NCI-H1436 treated with DMSO at 0.1 percent for 48 hours (cell line): ENCODE measurements at places on chromosomes 1 and 21.

- no peak for DNase-seq
Observed at GRCh38 chr1:54926970-54927369, 40.0 kb upstream of the DHCR24 start.

DNA sequence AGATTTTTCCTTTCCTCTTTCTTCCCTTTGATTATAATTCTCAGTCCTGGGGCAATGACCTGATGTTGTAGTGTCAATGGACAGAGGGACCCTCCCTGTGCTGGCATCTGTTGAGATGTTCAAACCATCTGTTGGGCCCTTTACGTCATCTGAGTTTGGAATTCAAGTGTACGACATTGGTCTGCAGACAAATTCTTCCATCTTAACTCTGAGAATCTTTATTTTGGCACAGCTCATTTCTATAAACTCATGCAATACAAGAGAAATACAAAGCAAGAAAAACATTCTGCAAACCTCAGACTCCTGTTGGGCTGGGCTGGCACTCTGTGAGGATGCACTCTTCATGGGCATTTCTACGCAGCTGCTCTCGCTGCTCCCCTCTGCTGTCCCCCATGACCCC, 54.2 kb downstream of the IFI44 start:
- no peak for DNase-seq

DNA sequence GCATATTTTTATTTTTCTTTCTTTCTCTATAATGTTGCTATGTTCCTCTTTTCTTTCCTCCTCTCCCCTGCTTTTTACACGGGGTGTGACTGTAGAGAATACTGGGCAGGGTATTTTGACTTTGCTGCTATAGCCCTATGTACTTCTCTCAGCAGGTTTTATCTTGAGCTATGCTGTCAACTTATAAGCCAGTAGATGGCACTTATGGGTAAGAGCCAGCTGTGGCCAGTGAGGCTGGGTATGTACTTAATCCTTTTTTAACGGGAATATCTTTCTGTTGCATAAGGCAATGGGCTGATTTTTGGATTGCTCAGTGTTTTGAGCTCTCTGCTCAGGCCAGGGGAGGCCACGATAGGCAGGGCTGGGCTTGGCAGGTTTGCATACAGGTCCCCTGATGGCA, 99.0 kb downstream of the KCNK2 start:
- no peak for DNase-seq

GRCh38 chr1:180231506-180231921, 1.4 kb downstream of the LHX4 start:
- DNase-seq, result no peak

- DNase-seq, result no peak
Observed at GRCh38 chr1:152061952-152062351, 25.1 kb upstream of the S100A11 start.

GRCh38 chr1:16246961-16247360, 10.0 kb upstream of the CPLANE2 start:
- DNase-seq, result no peak

- DNase-seq, result no peak
Observed at GRCh38 chr1:94418664-94419655, 771 bp downstream of the ABCD3 start.

DNA sequence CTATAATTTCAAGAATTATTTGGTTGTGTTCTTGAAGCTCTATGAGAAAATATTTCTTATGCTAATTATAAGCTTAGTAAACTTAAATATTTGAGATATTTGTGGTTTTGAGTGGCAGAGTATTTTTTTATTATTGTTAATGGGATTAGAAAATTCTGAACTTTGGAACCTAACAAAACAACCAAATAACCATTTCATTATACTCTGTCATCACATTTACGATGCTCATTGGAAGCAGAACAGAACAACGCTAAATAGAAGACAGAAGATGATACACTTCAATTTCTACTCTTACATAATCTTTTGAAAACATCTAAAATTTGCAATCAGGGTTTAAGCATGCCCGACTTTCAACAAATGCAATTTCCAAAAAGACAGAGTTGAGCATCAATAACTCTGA, 270.2 kb downstream of the PTPRC start:
- no peak for DNase-seq

DNA sequence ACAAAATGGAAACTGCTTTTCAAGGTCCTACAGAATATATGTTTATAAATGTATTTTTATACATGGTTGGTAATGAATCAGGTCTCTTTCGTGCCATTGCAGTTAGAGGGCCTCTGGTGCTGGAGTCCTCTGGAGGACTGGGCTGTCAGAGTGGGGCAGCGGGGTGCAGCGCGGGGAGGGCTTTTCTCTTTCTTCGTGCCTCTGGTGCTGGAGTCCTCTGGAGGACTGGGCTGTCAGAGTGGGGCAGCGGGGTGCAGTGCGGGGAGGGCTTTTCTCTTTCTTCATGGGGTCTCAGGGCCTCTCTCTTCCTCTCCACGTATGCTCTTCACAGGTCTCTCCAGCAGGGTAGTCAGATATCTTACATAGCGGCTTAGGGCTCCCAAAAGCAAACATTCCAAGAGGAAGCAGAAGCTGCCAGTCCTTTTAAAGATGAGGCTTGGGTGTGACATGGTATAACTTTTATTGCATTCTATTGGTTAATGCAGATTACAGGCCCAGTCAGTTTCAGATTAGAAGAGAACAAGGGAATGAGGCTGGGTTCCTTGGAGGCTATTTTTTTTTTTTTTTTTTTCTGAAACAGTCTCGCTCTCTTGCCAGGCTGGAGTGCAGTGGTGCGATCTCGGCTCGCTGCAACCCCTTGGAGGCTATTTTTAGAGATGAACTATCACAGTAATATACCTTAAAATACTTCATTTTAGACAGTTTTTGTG, 13.1 kb downstream of the SDCCAG8 start:
- DNase-seq, result no peak

- no peak for DNase-seq
Observed at GRCh38 chr1:52032785-52033131, 852 bp downstream of the KTI12 start.

DNA sequence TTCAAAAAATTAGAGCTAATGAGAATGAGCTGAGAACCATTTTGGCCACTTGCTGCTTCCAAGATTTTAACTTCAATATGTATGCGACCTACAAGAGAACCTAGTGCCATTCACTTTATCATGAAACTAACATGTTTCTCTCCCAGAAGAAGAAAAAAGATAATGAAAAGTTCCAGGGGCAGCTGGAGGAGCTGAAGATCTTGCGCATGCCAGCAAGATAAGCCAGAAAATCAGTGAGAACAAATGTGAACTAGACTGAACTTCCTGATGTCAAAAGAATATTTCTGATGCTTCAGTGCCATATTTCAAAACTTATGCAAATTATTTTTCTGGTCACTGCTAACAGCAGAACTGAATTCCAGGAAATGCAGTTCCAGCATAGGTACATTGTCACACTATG, 1265.1 kb downstream of the BRINP3 start:
- no peak for DNase-seq

- no peak for DNase-seq
Observed at GRCh38 chr1:233327651-233328141, at the start of gene MAP3K21. Gene MAP3K21, plus strand, starts transcription at chr1:233327724. Its CDS starts 305 bp downstream, at chr1:233328029.

DNA sequence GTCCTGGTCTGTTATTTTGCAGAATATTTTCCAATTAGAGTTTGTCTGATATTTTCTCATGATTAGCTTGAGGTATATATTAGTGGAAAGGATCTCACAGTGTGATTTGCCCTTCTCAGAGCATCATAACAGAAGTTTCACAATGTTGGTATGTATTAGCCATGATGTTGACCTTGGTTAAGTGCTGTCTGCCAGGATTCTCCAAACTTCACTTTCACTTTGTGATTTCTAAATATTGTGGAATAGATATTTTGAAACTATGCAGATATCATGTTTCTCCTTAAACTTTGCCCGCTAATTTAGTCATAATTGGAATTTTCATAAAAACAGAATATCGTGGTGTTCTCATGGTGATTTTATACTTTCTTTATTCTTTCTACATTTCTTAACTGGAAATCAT, 98.0 kb upstream of the DEPDC1 start:
- no peak for DNase-seq

GRCh38 chr1:24541711-24542346, 14.1 kb upstream of the NCMAP start:
- no peak for DNase-seq

GRCh38 chr1:179303200-179303785, 9.7 kb downstream of the SOAT1 start:
- DNase-seq, result no peak

- no peak for DNase-seq
Observed at GRCh38 chr1:107687849-107688753, 276.9 kb downstream of the VAV3 start.

GRCh38 chr1:178337091-178337706, 159.6 kb downstream of the CLEC20A start:
- DNase-seq, result no peak

- DNase-seq, result no peak
Observed at GRCh38 chr1:157105988-157106812, 6.6 kb upstream of the ETV3L start.

- no peak for DNase-seq
Observed at GRCh38 chr1:52658795-52659194, 25.8 kb downstream of the SHISAL2A start.

GRCh38 chr1:229252228-229252984, 18.5 kb upstream of the RAB4A start:
- DNase-seq, result no peak

DNA sequence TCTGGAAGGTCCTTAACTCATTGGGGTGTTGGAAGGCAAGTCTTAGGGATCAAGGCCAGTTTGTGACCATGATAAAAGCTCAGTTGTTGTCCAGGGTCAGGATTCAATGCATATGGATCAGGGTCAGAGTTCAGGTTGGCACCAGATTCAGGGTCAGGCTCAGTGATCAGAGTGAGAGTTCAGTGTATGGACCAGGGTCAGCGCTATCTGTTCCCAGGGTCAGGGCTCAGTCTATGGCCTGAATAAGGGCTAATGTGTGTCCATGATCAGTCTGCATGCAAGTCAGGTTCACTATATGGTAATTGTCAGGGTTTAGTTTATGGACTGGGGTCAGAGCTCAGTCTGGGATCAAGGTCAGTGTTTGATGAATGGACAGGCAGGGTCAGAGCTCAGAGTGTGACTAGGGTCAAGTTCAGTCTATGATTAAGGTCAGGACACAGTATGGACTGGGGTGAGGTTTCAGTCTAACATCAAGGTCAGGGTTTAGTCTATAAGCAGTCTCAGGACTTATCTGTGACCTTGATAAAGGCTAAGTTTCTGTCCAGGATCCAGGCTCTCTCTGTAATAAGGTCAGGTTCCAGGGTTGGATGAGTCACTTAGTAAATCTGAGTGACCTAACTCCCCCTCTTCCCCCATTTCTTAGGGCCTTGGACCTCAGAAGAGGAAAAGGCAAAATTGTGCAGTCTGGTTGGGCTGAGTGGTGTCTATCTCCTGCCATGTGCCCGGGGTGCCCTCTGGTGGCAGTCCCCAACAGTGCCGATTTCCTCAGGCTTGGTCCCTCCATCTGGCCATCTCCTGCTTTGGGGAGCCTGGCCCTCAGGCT, 23.8 kb downstream of the KNCN start:
- no peak for DNase-seq

DNA sequence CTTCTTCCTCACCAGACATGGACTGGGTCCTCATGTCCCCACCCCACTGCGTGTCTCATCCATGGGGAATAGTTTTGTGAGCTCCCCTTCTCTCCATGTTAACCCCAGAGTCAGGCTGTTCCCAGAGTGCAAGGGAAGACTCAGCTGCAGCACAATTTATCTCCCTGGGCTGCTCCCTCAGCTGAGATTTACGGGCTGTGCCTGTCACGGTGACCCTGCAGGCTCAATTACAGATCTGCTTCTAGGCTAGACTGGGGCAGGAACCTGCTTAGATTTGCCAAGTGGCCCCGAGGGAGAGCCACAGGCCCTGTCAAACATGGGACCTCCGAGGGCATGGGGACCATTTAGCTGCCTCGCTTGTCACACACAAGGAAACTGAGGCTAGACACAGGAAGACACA, 37.8 kb downstream of the CDCP2 start:
- DNase-seq, result no peak

GRCh38 chr21:40633048-40633447, 213.9 kb downstream of the DSCAM start:
- no peak for DNase-seq

DNA sequence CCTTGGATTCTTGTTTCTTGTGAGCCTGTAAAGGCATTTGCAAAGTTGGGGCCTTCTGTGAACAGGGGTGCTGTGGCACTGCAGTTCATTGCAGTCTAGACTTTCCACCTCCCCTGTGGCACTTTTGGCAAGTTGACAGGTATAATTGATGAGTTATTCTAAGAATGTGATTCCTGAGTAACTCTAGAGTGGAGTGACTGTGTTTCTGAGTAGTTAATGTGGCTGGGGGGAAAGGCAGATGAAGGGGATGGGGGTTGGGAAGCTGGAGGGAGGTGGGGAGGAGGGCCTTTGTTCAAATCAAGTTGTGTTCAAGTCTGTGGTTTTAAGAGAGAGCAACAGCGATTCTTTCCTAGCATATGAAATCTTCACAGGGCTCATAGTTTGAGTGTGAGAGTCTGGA, 32.9 kb downstream of the PBX1 start:
- DNase-seq, result no peak

DNA sequence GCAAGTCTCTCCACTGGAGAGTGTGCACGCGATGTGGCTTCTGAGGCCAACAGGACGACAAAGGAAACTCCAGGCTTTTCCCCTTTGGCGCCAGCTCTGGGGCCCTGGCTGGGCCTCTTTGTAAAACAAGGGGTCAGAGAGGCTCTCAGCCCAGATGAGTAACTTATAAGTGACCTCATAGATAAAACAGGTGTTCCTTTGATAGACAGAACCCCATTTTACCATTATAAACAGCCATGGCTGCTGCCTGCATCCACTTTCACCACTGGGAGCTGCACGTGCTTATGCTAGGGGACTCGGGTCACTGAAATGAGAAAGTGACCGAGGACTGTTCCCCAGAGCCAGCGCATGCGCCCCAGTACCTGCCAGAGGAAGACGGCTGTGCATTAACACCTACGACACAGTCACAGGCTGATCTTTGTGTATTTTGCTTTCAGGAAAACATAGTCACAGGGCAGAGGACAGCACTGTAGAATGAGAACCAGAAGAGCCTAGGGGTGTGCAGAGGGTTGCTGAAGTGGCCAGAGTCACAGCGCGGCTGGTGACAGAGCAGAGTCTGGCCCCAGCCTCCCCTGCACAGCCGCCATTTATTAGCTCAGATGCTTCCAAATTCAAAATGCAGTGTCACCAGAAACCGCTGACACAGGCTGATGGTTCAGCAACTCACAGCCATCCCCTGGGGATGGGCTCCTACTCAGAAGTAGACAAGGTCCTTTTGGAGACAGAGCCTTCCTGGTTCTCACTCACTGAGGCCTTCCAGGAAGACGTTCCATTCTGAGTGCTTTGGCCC, 12.7 kb downstream of the RNF207 start:
- DNase-seq, result no peak

DNA sequence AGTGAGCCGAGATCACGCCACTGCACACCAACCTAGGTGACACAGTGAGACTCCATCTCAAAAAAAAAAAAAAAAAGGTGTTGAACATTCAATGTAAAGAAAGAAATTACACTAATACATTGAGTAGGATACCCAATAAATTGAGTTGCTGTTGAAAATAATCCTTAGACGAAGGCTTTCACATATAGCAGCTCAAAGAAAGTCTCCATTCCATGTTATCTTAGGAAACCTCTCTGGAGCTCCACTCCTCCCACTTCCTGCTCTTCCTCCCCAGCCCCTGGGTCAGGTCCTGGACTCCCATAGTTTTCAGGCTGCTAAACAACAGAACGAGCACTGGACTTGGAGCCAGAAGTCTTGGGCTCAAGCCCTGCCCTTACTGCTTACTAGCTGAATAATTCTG, 15.6 kb upstream of the CNR2 start:
- DNase-seq, result no peak

GRCh38 chr1:177010211-177010825, 154.2 kb downstream of the ASTN1 start:
- no peak for DNase-seq
